ENCODE measurements at places on chromosomes 4 and X.

DNA sequence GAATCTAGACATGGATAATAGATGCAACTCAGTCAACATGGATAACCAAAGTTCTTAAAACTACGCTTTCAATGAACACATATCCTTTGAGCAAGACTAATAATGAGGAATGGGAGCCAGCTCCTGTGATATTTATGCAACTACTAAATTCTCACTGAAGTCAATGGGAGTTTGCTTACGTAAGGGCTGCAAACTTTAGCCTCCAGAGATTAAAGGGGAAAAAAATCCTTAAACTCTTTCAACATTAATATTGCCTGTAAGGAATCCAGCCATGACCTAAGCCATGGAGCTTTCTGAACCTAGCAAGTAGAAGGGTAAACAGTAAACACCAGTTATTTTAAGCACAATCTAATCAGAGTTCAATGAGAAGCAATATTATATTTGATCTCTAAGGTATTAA lies 125.2 kb upstream of the PITX2 start:
- no peak for DNase-seq

GRCh38 chrX:40057405-40057804 lies 40.4 kb downstream of the BCOR start:
- no peak for DNase-seq

DNA sequence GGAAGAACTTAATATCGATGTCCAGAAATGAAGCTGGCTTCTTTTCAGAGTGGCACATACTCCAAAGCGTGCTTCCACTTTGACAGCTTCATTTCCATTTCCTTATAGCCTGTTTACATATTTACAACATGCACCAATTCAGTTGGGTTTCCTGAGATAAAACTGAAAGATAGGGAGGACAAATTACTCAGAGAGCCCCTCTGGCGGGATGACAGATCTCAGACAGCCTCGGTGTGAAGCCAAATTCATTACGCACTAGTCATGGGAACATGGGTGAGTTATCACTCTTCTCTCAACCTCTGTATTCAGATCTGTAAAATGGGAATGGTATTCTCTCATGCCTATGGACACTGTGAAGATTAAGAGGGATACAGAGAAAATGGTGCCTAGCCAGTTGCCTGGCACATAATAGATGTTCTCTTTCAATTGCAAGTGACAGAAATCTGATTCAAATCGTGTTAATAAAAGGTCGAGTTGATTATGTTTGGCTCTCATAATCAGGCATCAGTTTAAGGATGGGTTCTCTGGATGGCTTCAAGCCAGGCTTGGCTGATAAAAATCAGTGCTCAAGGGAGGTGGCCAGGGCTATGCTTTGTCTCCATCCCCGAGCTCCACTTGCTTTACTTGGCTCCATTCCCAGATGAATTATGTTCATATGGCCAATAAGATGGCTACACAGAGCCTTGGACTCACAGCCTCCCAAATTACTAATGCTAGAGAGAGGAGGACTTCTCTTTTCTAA lies 132.2 kb upstream of the C1QTNF7 start:
- DNase-seq, result no peak

DNA sequence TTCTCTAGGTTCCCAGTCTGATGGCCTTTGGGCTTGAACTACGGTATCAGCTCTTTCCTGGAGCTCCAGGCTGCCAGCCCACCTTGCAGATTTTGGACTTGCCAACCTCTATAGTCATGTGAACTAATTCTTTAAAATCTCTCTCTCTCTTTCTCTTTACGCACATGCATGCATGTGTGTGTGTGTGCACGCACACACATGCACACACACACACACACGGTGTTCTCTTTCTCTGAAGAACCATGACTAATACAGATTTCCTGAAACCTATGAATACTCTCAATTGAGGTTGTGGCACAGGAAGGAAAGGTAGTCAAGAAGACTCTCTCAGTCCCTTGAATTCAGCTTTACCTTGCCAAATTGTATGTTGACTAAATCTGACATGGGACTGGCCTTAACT lies 6.2 kb upstream of the ZCCHC13 start:
- no peak for DNase-seq

- DNase-seq, result no peak
These were observed 225.8 kb upstream of the NOCT start for GRCh38 chr4:138789796-138790195.

DNA sequence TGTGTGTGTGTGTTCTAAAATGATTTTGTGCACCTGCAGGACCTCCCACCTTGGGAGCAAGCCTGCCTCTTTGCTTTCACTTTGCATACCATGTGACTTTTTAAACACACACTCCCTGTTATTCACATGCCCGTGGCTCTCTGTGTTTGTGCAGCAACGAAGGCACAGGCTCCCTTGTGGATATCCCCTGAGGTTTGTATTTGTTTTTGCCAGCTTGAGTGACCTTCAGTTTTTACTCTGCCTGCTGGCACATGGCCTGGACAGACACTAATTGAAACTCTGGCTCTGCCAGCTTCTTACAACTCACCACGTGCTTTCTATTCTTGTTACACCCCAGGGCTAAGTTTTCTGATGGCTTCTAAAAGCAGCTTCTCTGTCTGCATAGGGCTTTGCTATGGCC lies 885.8 kb downstream of the SH3BGRL start:
- peak; percentile 71 for DNase-seq

- no peak for DNase-seq
These were observed 247.8 kb downstream of the SH2D1A start for GRCh38 chrX:124594017-124594651.

- no peak for DNase-seq
These were observed 8.7 kb upstream of the ANAPC4 start for GRCh38 chr4:25368315-25368714.

DNA sequence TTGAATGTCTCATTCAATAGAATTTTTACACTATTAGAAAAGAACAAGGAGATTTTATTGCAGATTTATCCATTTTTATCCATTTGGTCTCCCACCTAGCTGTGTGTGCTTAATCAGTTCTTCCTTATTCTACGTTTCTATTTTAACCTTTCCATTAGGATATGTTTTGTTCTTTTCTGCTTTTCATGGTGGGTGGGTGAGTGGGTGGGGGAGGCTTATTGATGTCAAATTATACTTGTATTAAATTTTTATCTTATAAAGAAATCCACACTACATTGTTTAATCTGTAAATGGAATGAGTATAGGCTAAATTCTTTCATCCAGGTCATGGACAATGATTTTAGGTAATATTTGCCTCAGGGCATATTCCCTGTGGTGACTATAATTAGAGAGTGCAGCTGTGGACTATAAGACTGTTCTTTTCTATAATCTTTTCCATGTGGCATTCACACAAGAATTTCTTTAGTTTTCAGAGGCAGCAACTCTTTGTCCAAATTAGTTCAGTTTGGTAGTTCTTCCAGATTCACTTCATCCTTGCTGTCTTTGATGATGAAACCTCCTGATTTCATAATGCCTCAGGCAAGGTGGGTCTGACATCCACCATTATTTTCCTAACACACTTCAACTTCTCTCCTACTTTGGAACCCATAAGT lies 2451.8 kb downstream of the PCDH7 start:
- DNase-seq, result no peak

DNA sequence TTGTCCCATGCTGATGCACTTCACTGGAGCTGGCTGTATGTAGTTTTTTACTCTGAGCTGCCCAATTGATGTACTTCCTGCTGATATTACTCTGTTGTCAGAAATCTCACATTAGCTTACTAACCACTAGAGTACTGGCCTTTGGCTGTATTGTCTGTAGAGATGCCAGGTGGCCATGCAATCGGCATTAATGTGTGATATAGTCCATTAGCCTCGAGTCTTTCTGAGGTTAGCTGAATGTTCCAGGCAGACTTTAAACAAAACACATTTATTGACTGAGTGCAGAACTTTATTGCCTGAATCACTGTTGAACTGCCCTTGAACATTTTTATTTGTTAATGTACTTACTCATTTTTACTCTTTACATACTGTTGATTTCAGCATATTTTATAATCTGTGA lies 335.2 kb downstream of the PCDH10 start:
- no peak for DNase-seq

- no peak for DNase-seq
These were observed 340.1 kb upstream of the PPARGC1A start for GRCh38 chr4:24229978-24230377.

DNA sequence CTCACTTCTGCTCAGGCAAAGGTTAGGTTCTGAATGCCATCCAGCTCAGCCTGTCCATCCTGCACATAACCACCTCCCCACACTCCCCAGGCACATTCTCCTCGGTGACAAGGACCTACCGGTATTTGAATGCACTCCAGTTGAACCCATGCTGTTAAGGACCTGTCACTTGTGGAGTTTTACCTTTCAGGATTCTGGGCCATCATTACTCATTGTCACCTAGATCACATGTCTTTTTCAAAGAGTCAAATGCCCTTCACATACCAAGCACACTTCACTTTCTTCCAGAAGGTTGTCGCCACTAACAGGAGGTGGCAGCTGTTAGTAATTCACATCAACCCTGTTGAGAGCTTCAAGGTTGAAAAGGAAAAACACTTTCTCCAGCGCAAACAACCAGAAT lies 218.3 kb downstream of the SOWAHB start:
- no peak for DNase-seq

- no peak for DNase-seq
These were observed 62.0 kb downstream of the ZFYVE28 start for GRCh38 chr4:2356123-2357069.

GRCh38 chr4:84753321-84753972 lies 170.5 kb downstream of the CDS1 start:
- no peak for DNase-seq

GRCh38 chr4:104747635-104748034 lies 252.9 kb upstream of the CXXC4 start:
- DNase-seq, result no peak

DNA sequence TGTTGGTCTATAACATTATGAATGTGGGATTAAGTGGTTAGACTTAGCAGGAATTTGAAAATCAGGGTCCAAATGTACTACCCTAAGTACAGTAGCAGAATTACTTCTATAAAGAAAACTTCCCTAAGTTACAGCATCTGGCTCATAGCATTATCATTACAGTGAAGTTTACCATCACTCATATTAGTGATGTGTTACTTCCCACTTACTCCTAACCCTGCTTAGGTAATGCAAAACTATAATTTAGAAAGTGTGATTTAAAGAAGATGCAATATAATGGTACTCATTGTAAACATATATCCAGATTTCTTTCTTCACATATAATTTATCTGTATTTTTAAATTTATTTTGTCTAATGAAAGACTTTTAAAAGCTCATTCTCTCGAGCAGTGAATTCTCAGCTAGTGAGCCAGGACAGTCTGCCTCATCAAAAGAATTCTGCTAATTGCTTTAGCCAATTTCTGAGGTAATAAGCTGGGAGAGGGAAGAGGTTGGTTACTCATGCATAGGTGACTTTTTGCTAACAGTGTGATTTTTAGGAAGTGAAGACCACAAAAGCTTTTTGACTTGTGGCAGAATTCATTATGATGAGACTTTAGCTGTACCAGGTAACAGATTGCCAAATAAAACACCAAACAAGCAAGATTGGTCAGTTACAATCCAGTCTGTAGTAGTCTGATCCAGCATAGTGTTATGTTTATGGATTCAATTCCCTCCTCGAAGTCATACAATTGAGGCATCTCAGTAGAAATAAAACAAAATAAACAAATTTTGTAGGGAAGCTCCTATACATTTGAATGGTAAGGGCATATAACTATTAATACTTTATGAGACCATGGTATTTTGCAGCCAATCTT lies 21.0 kb downstream of the PLS3 start:
- no peak for DNase-seq

- DNase-seq, result no peak
These were observed 342.9 kb downstream of the CFAP299 start for GRCh38 chr4:80678413-80678812.

GRCh38 chrX:4935846-4936245 lies 1222.4 kb upstream of the PRKX start:
- no peak for DNase-seq

DNA sequence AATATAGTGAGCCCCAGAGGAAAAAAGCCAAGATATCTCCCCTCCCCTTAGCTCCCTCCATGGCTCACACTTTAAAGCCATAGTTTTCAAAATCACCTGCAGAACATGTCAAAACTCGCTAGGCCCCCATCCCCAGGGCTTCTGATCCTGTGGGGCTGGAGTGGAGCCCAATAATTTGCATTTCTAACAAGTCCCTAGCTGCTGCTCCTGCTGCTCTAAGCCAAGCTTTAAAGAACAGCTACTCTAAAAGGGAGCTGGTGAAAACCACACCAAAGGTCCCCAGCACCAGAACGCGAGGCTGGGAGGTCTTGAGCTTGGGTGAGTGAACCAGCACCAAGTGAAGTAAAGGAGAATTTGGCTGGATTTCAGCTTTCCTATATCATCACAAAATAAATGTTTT lies 237.1 kb downstream of the ZNF674 start:
- DNase-seq, result no peak

DNA sequence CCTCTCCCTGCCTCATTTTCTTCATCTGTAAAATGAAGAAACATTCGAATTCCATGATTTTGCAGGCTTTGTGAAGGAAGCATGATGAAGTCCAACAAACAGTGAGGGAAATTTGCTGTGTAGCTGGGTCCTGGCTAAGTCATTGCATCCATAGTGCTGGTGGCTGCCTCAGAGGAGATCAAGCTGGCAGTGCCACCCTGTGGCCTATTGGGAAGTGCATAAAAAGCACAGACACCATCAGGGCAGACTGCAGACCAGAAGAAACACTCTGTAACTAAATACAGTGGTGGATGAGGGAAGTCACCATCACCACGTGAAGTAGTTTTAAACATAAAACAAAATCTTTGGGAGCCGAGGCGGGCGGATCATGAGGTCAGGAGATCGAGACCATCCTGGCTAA lies 40.7 kb upstream of the DDX3X start:
- DNase-seq, result peak; percentile 54

GRCh38 chrX:45621376-45622041 lies 420.8 kb upstream of the DIPK2B start:
- DNase-seq, result no peak

DNA sequence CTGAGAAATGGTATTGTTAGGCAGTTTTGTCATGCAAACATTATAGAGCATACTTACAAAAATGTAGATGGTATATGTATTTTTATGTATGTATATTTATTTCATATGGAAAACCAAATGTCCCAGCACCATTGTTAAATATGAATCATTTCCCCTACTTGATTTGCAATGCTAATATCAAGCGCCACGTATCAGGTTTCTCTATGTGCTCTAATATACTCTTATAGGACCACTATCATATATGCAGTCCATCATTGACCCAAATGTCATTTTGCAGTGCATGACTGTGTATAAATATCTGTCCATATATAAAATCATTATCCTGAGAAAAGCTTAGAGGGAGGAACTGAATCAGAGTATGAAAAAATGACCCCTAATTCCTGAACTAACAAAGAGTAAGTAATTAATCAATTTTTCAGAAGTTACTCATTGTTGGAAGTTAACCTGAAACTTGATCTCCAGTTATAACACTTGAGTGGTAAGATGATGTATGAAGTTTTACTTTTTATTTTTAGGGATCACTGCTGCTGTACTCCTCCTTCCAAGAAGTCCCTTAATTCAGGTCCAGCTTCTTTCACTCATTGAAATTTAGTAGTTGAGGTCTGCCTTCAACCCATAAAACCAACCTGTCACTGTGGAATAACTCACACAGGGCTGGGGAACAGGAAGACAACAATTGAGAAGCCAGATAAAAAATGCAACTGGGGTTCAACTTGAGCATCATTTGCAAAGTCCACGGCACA lies 134.8 kb upstream of the LDB2 start:
- DNase-seq, result no peak
